NCI-H2081 treated with DMSO at 0.1 percent for 48 hours (cell line): ENCODE measurements at places on chromosomes 6 and 20.

- DNase-seq = no peak
Observed at GRCh38 chr6:132675002-132675401, 16.0 kb upstream of the TAAR1 start.

DNA sequence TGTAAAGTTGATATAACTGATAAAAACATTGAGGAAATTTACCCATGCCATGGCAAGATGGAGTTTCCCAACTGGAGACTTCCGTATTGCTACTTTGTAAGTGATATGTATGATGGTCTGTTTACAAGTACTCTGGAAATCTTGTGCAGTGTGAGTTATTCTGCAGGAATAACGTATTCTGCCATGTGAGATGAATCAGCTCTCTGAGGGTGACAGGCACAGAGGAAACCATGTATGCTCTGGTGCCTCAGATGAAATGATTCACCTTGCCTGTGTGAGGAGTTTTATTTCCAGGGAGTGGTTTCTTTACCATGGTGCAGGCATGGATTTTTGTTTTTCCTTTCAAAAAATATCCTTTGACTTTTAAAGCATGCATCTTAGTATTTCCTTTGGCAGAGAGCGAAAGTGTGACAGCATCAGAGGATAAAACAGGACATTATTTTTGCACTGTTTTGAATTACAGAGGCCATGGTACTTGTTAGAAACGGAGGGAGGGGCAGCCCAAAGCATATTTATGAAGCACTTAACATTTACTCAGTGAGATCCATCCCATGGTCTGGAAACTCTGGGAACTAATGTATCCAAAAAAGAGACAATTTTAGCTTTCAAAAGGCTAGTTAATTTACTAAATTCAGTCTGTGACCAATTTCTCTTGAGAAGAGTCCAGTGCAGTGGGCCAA is 36.0 kb upstream of the MTRF1L start:
- no peak for DNase-seq

GRCh38 chr20:7828437-7828836 is 111.8 kb downstream of the HAO1 start:
- no peak for DNase-seq

- DNase-seq = no peak
Observed at GRCh38 chr6:3635482-3635881, 116.0 kb downstream of the PXDC1 start.

DNA sequence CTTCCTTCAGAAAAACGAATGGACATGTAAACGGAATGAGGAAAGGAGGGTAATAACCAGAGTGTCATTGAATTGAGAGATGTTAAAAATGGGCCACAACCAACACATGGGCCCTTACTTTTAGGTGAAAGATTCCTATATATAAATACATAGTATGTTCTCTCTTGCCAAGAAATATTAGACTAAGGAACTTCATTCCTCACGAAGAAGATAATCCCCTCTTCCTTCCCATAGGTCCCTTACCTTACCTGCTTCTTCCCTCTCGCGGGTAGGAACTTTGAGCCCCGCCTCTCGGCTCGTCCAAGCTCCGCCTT is 295 bp upstream of the TBC1D22B start:
- DNase-seq = no peak

GRCh38 chr6:74137911-74138310 is 441.9 kb downstream of the CD109 start:
- no peak for DNase-seq

- DNase-seq = no peak
Observed at GRCh38 chr6:140036196-140036595, 661.7 kb upstream of the CITED2 start.

GRCh38 chr6:135880066-135880972 is 28.8 kb downstream of the PDE7B start:
- DNase-seq = no peak

GRCh38 chr6:23031986-23032385 is 462.6 kb downstream of the HDGFL1 start:
- DNase-seq = no peak

- no peak for DNase-seq
Observed at GRCh38 chr6:93319304-93319703, 100.1 kb downstream of the EPHA7 start.

GRCh38 chr6:30511169-30511546 is 21.8 kb downstream of the HLA-E start:
- no peak for DNase-seq
